WERI-Rb-1 (cell line): ENCODE measurements at places on chromosomes 12 and 14.

- DNase-seq: no peak
Measured at GRCh38 chr12:101013993-101014392, 196.0 kb downstream of the SLC5A8 start.

DNA sequence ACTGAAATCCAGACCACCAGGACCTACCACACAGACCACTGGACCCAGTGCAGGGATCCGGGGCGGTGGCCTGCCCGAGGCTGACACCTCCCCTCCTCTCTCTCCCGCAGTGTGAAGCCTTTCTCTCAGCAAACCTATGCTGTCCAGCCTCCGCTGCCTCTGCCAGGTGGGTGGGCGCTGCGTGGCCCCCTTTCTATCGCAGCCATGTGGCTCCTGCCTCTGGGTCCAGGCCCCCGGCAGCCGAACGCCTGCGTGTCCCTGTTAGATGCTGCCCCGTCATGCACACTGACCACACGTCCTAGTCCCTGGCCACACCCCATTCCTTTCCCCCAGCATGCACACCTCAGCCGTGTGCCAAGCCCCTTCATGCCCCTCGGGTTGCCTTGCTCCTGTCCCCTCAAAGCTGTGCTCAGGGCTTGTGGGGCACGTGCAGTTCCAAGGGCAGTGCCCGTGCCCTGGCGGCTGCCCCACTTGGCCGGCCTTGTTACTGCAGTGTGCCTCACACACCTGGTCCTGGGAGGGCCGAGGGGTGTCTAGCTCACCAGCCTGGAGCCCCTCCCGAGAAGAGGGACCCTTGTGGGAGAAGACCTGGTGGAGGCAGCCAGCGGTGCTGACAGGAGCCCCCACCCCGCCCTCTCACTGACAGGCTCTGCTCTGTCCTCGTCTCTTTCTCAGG, 58.0 kb upstream of the TSPAN9 start:
- DNase-seq: no peak

DNA sequence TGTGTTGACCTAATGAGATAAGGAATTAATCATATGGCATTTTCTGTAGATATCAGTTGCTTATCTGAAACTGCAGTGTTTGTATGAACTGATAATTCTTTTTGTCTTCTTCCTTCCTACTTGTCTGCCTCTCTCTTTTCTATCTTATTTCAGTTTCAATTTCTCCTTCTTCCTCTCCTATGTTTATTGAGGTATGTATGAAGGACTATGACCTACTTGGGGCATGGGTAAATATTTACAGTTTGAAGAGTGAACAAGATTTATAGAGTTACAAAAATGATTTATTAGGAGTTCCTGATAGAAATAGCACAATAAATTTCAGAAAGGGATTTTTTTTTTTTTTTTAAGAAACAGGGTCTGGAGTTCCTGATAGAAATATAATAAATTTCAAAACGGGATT, 88.7 kb upstream of the MUCL1 start:
- no peak for DNase-seq

DNA sequence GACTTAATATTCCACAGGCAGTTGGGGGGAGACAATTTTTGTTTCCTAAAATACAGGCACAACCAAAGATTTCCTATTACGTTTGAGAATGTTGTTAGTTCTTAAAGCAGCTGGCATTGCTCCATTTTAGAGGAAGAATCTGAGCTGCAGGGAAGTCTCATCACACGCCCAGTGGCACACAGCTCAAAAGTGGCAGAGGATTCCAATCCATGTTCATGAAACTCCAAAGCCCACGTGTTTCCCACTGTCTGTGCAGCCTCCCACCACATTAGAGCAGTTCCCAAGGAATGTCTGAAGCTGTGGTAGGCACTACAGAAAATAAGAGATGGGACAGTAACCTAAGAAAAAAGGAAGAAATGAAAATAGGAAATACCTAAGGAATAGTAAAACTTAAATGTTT, 6.1 kb upstream of the IL26 start:
- DNase-seq: no peak

GRCh38 chr12:18684430-18684829, 53.4 kb downstream of the PLCZ1 start:
- DNase-seq: no peak
